ENCODE measurements at places on chromosomes 1 and 21.

- peak; percentile 66 for DNase-seq
Observed at GRCh38 chr21:33069994-33070743, at the start of gene OLIG1. TSS of gene OLIG1 (plus strand) at chr21:33070141. CDS start at chr21:33070247, 106 bp downstream.

DNA sequence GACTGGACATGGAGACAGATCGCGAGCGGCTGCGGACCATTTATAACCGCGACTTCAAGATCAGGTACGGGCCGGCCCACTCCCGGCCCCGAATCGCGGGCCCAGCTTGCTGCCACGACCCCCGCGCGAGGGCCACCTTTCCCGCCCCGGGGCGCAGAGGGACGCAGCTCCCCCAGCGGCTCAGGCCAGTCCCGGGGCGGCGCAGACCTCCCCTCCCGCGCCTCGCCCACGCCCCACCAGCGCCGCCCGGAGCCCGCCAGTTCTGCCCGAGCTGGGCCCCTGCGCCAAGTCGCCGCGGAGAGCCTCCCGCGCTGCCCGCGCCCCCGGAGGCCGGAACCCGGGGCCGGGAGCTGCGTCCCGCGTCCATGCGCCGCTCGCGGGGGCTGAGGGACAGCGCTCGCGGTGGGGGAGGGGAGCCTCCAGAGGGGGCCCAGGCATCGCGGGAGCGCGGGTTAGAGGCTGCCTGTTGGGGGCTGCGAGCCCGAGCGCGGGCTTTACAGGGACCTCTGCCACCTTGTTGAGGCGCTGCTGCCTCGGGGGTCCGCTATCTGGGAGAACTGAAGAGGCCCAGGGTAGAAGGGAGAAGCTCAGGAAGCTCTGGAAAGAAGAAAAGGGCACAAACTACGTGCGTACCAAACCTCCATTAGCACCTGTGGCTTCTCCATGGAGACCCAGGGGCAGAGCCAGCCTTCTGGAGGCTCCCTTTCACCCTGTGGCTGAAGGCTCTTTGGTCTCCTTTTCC is 698 bp downstream of the MOV10 start:
- DNase-seq, result peak; percentile 56

GRCh38 chr1:35807614-35808449 is at the start of gene AGO4:
TSS of gene AGO4 (plus strand) at chr1:35808016. CDS start at chr1:35808417, 401 bp downstream.
- peak; percentile 32 for DNase-seq

DNA sequence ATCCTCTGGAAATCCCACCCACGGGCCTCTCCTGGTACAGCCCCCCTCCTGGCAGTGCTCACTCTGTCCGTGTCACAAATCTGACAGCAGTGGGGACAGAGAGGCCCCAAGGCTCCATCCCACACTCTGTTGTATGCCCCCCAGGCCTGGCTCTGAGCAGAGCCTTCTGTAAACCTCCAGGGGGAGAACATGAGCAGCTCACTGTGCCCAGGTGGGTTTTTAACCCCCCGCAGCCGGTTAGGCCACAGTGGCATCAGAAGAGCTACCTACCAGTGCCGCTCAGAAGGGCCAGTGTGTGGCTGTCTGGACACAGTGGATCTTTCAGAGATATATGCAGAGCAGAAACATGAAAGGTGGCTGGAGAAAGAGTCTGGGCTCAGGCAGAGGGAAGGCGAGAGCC is 12.0 kb upstream of the GPR153 start:
- DNase-seq, result no peak

Data from activated CD4-positive, alpha-beta T cell treated with anti-CD3 and anti-CD28 coated beads for 48 hours (primary cell).